ENCODE measurements at places on chromosomes 3 and 15.

GRCh38 chr3:51354172-51354571 is 30.9 kb upstream of the MANF start:
- DNase-seq, result no peak

DNA sequence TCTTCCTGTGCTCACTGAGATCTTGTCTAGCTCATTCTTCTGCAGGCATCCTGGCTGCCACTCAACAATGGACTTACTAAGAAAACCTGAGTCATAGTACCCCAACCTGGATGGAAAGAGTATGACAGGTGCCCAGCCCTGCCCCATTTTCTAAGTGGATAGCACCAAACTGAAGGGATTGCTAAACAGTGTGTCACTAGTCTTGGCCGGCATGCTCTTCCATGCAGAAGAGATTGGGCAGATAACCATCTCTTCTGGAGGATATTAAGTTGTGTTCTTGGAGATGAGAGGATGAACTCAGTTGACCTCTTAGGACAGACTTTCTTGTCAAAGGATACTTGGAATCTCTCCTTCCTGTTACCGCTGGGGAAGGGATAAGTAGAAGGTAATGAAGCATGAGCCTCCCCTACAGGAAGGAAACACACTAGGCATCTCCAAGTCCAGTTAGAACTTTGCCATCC is 797.5 kb downstream of the AGBL1 start:
- no peak for DNase-seq

DNA sequence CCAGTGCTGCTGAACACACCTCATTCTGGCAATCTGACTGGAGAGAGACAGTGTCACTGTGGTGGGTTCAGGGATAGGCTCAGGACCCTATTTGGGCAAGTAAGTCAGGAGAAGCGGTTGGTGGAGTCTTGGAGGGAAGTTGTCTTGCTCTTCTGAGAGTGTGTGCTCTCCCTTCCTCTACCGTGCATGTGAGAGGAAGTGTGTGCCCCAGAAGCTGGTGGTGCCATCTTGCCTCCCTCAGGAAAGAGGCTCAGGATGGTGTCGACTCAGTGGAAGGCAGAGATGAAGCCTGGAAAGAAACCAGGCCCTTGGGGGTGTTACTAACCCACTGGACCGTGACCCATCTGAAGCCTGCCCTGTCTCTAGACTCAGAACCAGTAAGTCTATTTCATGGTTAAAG is 6.8 kb upstream of the RARRES1 start:
- no peak for DNase-seq

DNA sequence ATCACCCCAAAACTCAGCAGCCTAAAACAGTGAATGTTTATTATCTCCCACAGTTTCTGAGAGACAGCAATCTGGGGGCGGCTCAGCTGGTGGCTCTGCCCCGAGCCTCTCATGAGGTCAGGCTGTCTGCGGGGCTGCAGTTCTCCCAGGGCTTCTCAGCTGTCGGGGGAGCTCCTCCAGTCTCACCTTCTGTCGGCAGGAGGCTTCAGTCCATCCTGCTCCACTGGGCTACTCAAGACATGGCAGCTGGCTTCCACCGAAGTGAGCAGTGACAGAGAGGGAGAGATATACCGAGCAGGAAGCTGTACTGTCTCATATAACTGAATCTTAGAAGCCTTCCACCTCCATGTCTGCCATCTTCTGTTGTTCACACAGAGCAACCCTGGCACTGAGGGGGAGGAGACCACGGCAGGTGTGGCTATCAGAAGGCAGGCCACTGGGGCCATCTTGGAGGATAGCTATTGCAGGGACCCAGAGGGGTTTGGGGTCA is 72.8 kb upstream of the ITGA11 start:
- no peak for DNase-seq

DNA sequence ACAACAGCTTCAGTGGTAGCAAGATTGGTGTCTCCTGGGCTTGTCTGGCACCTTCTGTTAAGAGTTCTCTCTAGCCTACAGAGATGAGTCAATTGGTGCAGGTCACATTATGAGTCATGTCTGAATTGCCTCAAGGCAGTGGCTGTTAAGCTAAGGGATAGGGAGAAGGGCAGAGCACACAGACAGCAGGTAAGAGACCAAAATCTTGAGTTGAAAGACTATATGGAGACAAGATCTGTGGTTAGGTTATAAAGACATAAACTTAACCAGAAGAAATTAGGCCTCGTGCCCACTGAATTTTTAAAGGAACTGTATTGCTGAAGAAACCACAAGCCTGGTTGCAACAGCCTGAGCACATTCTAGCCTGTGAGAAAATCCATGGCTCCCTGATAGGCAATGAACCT is 19.2 kb upstream of the KPNA1 start:
- DNase-seq, result peak; percentile 18

GRCh38 chr3:147875498-147875897 is 466.3 kb downstream of the ZIC1 start:
- DNase-seq, result no peak

DNA sequence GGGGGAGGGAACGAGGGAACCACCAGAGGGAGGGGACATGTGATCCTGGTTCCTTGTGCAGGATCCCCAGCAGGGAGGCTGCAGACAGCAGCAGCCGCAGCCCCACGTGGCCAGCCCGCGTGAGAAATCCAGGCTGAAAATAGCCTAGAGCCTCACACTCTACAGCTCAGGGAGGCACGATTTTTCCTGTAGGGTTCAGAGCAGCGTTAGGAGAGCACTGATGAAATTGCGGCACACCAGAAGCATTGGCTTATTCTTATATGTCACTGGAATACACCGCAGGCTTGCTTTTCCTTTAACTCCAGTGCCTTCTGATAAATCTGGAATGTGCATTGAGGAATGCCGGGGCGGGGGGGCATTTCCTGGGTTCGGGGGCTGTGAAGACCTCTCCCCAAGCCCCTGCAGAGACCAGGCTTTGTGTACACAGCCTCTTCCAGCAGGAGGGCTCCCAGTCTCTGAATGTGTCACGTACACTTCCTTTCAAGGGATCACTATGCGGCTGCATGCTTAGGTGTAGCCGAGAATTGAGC is 193.0 kb downstream of the ATP10A start:
- no peak for DNase-seq

- DNase-seq, result no peak
Measured at GRCh38 chr3:137097386-137097785, 139.6 kb downstream of the IL20RB start.

- DNase-seq, result no peak
Measured at GRCh38 chr3:52322466-52322865, 6.3 kb downstream of the DNAH1 start.

- DNase-seq, result no peak
Measured at GRCh38 chr15:82790321-82790720, 15.5 kb downstream of the FSD2 start.

- no peak for DNase-seq
Measured at GRCh38 chr15:67806536-67806935, 18.8 kb upstream of the SKOR1 start.

- DNase-seq, result no peak
Measured at GRCh38 chr3:38154033-38154494, 11.3 kb upstream of the OXSR1 start.

DNA sequence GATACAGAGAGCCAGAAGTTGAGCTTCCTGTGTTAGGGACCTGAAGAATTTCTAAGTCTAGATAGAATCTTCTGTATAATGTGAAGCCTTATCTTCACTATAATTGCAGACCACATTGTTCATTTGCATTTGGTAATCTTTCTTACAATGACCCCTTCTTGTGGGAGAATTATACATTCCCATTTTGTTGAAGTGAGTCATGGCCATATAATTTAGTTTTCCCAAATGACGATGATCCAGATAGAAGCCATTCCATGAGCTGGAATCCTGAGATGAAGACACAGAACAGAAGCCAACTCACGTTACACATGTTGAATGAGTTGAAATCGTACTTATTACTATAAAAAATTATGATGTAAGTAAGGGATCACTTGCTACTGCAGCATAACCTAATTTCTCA is 187.8 kb downstream of the TUSC7 start:
- DNase-seq, result no peak

DNA sequence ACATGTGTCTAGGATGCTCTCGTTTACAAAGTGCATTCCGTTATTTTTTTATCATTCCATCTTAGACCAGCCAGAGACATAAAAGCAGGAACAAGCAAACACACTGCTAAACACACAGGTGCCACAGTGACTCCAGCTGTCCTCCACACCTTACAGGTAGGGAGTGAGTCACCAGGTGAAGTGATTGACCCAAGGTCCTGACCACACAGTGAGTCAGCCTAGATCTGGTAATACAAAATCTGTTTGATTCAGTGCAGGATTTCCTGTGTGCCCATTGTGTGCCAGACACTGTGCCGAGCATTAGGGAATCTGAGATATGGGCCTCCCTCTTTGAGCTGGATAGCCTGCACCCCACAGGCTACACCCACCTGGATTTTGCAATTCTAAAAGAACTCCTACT is 16.7 kb upstream of the BFSP2 start:
- DNase-seq, result no peak

DNA sequence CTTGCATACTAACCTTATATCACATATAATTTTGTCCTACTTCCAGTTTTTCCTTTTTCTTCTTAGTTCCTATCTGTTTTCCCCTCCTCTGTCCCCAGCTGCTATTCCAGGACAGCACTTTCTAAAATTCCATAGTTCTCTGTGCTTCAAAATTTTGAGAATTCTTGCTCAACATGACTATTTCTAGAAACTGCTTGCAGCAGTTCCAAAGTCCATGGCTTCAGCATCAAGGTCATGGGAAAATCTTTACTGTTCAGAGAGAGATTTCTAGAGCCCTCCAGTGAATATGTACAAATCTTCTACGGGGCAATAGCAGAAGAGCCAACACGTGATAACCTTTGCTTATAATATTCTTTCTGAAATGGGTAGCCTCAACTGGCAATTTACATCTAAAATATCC is 76.1 kb upstream of the PHLDB2 start:
- no peak for DNase-seq

- no peak for DNase-seq
Measured at GRCh38 chr3:137061186-137061585, 103.4 kb downstream of the IL20RB start.

- no peak for DNase-seq
Measured at GRCh38 chr3:25472731-25473130, 44.7 kb downstream of the RARB start.

- DNase-seq, result no peak
Measured at GRCh38 chr3:155332716-155333115, 39.2 kb upstream of the STRIT1 start.

DNA sequence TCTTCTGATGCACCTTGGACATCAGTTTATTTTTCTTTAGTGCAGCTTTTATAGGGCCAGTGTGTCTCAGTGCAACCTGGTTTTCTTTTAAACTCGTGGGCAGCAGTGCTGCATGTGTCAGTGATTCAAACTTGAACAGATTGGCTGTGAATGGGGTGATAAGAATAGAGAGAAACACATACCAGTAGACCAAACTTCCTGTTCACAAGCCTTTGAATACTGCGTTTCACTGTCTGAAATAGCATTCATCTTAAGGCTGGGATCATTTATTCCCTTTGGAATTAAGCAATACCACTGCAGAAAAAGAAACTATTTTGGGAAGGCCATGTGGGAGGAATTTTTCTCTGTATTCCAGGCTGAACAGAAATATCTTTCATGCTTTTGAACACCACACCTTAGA is 51.7 kb downstream of the PHLDB2 start:
- DNase-seq, result no peak

DNA sequence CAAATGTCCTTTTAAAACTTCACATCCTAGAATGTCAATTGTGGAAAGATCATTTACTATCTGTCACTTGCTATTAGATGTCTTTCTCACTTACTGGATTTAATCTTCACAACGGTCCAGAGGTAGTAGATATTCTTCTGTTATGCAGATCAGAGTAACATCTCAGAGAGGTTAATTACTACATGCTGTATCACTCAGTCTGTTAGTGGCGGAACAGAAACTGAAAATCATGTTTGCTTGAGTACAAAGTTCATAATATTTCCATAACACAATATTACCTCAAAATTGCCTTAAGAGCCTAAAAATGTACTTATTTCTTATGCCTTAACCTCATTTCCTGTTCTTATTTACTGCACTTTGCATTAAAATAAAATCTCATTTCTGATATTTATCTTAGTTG is 28.6 kb upstream of the GPR149 start:
- DNase-seq, result no peak

DNA sequence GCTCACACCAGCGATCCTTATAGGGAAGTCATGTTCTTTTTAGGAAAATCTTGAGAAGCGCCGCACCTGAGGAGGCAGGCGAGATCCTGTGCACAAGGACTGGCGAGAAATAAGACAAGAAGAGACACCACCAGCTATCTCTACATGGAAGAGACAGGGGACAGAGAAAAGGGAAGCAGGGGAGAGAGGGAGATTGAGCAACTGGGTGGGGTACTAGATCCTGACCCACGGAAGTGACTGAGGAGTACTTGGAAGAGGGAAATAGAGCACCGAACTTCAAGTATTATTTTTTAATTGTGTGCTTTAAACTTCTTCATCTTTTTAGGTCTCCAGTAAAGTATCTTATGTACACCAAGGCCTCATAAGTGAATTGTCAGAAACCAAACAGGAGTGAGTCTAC is 742.0 kb upstream of the LMCD1 start:
- no peak for DNase-seq

GRCh38 chr3:12138044-12138443 is 20.7 kb downstream of the TIMP4 start:
- no peak for DNase-seq

- no peak for DNase-seq
Measured at GRCh38 chr3:71536376-71536965, 47.1 kb downstream of the FOXP1 start.

GRCh38 chr3:42063888-42064287 is 27.3 kb upstream of the TRAK1 start:
- no peak for DNase-seq

GRCh38 chr15:62769604-62770003 is 272.9 kb upstream of the TPM1 start:
- DNase-seq, result no peak

DNA sequence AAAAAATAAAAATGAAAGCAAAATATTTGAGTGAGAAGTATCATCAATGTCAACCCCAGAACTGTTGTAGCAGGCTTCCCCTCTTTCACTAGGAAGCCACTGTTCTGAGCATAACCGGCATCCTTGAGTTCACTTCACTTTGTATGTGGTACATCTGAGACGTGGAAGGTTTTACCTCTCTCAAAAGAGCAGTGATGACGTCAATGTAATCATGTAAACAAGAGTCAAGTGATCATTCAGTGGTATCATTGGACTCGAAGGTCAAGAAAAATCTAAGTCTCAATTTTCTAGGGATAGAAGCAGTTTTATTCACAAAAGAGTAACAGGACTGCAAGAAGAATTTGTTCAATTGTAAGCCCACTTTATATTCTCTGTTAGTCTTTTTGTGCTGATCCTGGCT is 339.8 kb upstream of the THRB start:
- no peak for DNase-seq

GRCh38 chr15:74365598-74366445 is 1.6 kb downstream of the CYP11A1 start:
- no peak for DNase-seq

All from activated T-cell treated with anti-CD3 and anti-CD28 coated beads for 48 hours (primary cell).